GM04503 (cell line): ENCODE measurements at places on chromosomes 5 and 9.

DNA sequence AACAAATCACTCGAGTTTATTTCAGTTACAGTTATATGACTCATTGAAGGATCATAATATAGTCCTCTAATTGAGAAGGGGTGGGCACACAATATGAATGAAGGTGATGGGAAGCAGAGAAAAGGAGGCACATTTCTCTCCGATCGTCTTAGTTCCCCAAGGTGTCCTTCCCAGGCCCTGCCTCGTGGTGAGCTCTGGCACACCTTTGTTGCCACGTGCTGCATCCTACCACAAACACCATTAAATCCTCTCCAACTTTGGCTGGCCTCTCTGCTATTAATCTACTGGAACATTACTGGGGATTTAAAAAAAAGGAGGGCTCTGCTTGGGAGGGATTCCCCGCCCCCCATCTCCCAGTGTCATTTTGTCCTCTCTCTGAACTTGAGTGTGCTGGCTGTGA lies 42.9 kb downstream of the CDH6 start:
- DNase-seq: no peak

DNA sequence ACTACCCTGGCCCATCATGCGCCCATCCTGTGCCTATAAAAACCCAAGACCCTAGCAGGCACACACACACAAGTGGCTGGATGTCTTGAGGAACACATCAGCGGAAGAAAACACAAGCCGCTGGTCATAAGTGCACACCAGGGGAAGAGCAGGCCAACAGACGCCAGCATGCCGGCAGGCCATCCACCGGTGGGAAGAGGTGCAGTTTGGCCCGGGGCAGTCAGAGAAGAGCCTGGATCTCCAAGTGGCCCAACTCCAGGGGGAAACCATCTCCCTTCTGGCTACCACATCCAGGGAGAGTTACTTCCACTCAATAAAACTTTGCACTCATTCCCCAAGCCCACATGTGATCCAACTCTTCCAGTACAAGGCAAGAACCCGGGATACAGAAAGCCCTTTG lies 2001.3 kb upstream of the NUDT12 start:
- DNase-seq: no peak

DNA sequence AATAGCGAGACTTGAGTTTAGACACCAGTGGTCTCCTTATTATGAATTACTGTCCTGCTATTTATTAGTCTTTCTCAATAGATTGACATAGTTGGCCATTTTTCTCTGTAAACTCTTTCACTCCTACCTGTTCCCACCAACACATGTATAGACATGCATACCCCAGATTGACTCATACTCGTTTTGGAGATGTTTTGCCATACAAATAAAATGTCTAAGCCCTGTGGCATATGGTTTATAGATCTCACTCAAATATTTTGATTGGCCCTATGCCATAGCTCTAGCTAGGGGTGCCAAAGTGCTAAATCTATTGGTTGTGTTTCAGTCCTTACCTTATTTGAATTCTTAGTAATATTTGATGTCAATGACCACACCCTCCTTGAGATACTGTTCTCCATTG lies 42.3 kb downstream of the CAMK4 start:
- no peak for DNase-seq

DNA sequence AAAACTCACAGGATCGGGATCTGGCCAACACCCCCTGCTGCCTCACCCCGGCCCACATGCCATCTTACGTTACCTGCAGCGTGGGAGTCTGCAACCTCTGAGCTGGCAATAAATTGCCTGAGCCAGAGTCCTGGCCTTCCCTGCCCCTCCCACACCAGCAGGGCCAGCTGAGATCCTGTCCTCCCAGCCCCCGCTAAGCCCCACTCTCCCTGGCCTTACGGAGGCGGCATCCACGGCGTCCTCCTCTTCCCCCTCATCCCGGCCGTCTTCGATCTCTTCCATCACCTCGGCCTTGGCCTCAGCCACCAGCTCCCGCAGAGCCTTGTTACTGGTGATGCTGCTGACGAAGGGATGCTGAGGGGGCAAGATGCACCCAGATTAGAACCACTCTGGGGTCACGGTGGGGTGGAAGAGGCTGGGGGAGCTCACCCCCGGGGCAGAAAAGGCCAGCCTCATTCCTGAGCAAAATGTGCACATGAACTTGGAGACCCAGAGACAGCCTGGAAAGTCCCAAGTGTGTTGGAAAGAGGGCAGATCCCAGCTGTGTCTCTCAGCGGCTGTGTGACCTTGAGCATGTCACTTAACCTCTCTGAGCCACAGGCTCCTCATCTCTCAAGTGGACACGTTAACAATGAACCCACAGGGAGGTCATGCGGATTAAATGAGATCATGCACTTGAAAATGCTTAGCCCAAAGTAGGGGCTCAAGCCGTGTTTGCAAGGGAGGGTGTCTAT lies 89.9 kb upstream of the FBXW11 start:
- DNase-seq: no peak

DNA sequence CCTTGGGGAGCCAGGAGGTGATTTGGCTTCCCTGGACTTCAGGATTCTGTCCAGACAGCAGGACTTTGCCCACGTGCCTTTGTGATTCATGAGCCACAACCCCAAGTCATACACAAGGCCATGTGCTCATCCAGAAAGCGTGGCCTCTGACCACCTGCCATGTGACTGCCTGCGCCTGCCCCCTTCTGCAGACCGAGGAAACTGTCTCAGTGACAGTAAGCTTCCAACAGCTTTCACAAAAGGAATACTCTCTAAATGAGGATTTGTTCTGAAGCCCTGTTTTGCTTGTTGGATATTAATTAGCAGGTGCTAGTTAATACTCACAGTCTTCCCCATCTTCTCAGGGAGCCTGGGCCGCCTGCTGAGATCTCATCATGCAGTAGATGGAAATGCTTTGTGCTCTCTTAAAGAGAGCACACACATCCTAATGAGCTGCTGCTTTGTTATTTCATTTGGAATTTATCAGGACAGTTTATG lies 36.9 kb upstream of the ANGPTL2 start:
- peak; percentile 51 for DNase-seq
